ENCODE measurements at places on chromosomes 2 and 18. TPM values are rescaled to one million over a fixed set of nuclear protein-coding genes. Genes with fewer than 3 reads are reported as not detected.
A peak's percentile ranks its signal among the peaks of the same experiment; 100 is the strongest.

DNA sequence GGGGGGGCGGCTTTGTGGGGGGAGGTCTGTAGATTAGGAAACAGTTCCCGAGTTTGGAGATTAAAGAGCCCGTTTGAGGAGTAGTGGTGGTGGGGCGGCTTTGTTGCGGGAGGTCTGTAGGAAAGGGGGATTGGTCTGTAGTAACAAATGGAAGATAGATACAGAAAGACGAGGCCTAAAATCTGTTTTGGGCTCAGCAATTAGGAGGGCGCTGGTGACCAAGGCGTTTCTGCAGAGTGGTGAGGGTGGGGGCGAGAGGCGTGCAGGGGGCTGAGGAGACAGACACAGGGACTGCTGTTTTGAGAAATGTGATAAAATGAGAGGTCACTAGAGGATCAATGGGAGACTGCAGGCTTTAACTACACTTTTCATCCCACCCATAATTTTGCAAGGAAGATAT, 1.6 kb upstream of the ADNP2 start:
- peaks cover 4% of the 10 kb centered on the region for H3K36me3 ChIP-seq
- H3K4me1 ChIP-seq, result peaks cover 12% of the 10 kb centered on the region
- DNase-seq, result no peak
- H3K4me3 ChIP-seq, result no peak overlapping the region
- no peak overlapping the region for H3K27ac ChIP-seq

GRCh38 chr2:70002241-70002899, 40.9 kb upstream of the ASPRV1 start:
- H3K4me3 ChIP-seq, result no peak overlapping the region
- H3K27ac ChIP-seq, result no peak overlapping the region
- H3K36me3 ChIP-seq, result no peaks in the 10 kb centered on the region
- H3K4me1 ChIP-seq, result peaks cover 27% of the 10 kb centered on the region
- DNase-seq, result no peak
- H3K27me3 ChIP-seq, result no peaks in the 10 kb centered on the region

DNA sequence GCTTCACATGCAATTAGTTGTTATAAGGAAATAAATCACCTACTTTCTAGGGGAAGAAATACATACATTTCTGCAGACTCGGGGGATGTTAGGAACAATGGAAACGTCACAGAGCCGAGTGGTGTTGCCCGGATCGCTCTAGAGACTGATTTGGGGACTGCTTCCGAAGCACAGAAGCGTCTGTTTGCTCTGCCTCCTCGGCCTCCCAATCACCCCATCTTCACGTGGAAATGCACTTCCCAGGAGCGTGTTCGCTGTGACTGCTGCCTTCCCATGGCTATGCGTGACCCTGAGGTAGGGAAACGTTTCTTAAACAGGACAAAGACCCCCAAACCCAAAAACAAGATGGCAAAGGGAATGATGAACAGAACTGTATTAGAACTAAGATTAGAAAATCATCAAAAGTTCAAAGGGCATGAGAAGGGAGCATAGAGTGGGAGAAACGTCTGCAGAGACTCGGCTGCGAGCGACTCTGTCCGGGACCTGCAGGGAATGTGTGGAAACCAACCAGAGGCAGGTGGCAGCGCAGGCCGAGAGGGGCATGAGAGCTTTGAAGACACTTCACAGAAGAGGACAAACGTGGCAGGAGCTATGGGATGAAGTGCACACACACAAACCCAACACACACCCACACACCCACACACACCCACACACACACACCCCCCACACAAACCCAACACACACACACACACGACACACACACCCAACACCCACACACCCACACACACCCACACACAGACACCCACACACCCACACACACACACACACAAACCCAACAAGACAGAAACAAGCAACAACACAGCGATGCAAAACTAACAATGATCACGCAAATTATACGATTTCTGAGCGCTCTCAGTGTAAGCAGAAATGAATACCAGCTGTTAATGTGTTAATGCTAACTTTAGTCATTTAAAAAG, 41.3 kb downstream of the RTP5 start:
- H3K36me3 ChIP-seq, result no peaks in the 10 kb centered on the region
- H3K27ac ChIP-seq, result no peak overlapping the region
- peaks cover 80% of the 10 kb centered on the region for H3K27me3 ChIP-seq

DNA sequence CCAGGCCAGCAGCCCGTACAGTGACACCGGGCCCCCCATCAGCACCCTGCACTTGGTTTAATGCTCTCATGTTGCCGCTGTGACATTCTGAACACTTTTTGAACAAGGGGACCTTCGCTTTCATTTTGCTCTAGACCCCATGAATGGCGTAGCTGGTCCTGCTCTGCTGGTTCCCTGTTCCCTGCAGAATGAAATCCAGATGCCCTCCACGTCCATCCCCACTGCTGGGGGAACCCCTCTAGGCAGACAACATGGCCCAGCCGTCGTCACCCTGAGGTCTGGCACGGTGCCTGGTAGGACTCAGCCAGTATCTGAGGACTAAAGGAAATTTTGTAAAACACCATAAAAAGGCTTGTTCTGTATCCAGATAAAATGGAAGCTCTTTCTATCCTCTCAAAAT, 128.6 kb downstream of the KCTD1 start:
- H3K27ac ChIP-seq, result no peak overlapping the region
- H3K4me1 ChIP-seq, result no peaks in the 10 kb centered on the region
- DNase-seq, result no peak

DNA sequence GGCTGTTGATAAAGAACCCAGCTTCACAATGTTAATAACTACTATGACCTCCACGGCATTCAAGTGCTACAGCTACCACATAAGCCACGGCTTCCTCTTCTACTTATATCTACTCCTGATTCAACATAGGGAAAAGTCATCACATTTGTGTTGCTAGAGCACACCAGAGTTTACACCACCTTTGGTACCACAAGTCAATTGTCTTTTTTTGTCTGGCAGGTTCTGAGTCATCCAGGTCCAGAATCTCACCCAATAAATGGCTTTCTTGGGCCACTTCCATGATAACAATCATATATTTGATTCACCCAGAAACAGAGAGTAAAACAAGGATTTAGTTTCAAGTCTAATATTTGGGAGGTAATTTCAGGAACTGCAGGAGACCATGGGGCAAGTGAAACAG, 480.2 kb downstream of the TMX3 start:
- no peak for DNase-seq
- no peaks in the 10 kb centered on the region for H3K36me3 ChIP-seq
- no peaks in the 10 kb centered on the region for H3K4me1 ChIP-seq
- H3K27ac ChIP-seq, result no peak overlapping the region

DNA sequence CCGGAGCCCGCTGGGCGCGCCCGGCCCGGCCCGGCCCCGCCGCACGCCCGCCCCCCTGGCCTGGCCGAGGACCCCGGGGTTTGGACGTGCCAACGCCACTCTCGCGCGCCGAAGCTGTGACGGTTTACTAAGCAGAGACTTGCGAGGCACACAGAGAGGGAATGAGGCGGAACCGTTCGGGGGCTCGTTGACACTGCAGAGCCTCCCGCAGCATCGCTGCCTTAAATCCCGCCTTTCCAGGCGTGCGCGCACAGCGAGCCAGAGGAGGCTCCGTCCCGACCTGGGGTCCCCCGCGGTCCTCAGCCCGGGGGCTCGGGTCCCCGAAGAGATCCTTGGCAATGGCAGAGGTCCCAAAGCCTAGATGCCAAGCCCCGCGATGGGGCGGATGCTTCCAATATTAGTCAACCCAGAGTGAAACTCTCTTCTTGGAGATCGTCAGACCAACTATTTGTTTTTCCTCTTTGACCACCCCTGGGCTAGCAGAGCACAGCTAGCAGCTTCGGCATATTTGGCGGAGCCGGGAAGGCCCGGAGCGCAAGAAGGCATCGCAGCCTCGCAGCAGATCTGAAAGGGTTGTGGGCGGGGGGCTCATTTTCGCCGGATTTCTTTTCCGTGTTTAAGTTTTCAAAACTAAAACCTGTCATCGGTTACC, at the start of gene ZNF385B:
ZNF385B (minus strand) TSS at position 197 of the 652 bp plus-strand sequence.
- H3K27me3 ChIP-seq, result peaks cover 35% of the 10 kb centered on the region
- H3K4me3 ChIP-seq, result peak within 1 kb of the TSS; percentile 53

- no peaks in the 10 kb centered on the region for H3K27me3 ChIP-seq
- no peak overlapping the region for H3K27ac ChIP-seq
- H3K36me3 ChIP-seq, result no peaks in the 10 kb centered on the region
- no peak overlapping the region for H3K4me3 ChIP-seq
- DNase-seq, result no peak
Observed at GRCh38 chr18:28684746-28685355, 507.9 kb upstream of the CDH2 start.

DNA sequence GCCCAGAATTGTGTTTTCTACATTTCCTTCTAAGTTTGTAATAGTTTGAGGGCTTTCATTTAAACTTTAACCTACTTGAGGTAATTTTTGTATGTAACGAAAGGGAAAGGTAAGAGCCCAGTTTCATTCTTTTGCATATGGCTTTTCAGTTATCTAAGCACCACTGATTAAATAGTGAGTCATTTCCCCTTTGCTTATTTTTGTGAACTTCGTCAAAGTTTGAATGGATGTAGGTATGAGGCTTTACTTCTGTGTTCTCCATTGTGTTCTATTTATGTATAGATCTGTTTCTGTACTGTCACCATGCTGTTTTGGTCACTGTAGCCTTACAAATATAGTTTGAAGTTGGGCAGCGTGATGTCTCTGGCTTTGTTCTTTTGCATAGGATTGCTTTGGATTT, 944.8 kb upstream of the CNTNAP5 start:
- no peaks in the 10 kb centered on the region for H3K36me3 ChIP-seq
- H3K4me3 ChIP-seq, result no peak overlapping the region
- DNase-seq, result no peak

- DNase-seq, result no peak
- peaks cover 32% of the 10 kb centered on the region for H3K4me1 ChIP-seq
- H3K27ac ChIP-seq, result no peak overlapping the region
Observed at GRCh38 chr2:85394261-85394681, 15.9 kb downstream of the CAPG start.

DNA sequence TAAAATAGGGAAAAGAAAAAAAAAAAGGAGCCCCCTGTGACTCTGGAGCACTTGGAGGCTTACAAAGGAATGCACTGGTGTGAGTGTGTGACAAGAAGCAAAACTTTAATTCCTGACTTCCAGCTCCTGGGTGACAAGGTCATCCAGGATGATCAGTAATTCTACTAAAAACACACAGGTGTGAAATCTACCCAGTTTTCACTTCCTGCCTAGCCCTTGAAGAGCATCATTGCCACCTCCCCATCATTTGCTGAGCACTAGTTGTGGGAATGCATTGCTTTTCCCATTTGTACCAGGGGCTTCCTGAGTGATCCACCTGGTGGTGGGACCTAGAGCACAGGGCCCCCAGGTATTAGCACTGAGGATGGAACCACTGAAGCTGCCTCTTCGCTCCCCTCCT, 139.7 kb upstream of the RIOK3 start:
- no peak overlapping the region for H3K27ac ChIP-seq
- no peak overlapping the region for H3K4me3 ChIP-seq
- no peak for DNase-seq
- no peaks in the 10 kb centered on the region for H3K36me3 ChIP-seq
- no peaks in the 10 kb centered on the region for H3K27me3 ChIP-seq

DNA sequence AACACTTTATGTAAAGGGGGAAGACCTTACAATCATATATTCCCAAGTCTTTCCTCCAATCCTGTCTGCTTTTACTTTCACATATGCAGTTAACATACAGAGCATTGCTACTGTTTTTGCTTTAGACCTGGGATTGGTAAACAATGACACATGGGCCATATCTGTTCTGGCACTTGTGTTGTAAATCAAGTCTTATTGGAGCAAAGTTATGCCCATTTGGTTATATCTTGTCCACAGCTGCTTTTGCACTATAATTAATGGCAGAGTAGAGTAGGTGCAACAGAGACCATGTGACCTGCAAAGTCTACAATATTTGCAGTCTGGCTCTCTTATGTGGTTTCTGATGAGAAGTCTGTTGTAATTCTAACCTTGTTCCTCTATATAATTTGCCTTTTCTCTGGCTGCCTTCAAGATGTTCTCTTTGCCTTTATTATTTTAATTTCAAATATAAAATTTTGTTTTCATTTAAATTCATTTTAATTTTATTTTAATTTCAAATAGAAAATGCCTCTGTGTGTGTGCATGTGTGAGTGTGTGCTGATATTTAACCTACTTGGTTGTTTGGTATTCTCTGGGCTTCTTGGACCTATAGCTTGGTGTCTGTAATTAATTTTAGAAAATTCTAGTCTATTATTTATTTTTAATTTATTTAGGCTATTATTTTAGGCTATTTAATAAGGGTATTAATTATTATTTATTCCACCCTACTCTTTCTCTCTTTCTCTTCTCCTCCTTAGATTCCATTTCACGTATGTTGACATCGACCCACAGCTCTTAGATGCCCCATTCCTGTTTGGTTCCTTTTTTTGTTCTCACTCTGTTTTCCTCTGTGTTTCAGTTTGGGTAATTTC, 16.8 kb upstream of the LPIN1 start:
- no peak overlapping the region for H3K27ac ChIP-seq
- no peaks in the 10 kb centered on the region for H3K27me3 ChIP-seq
- H3K4me3 ChIP-seq, result no peak overlapping the region

DNA sequence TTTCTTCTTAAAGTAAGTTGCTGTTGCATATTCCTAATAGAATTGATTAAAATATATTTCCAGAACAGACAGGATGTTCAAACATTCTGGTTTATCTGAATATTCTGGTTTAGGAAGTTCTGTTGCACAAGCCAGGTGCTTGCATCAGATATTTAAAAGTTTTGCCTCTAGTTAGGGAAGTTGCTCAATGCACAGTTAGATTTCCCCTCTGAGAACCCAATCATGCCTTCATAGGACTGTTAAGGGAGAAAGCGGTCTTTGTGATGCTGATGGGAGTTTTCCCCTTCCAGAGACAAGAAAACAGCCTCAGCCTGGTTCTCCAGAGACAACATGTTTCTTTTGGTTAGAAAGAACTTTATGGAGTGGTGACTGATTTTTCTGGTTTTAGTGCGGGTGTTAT, 65.6 kb upstream of the REV1 start:
- H3K4me1 ChIP-seq, result no peaks in the 10 kb centered on the region
- H3K27me3 ChIP-seq, result peaks cover 95% of the 10 kb centered on the region
- no peaks in the 10 kb centered on the region for H3K36me3 ChIP-seq

- H3K4me1 ChIP-seq, result no peaks in the 10 kb centered on the region
- DNase-seq, result no peak
- no peak overlapping the region for H3K4me3 ChIP-seq
- no peak overlapping the region for H3K27ac ChIP-seq
- H3K36me3 ChIP-seq, result no peaks in the 10 kb centered on the region
- no peaks in the 10 kb centered on the region for H3K27me3 ChIP-seq
Observed at GRCh38 chr2:147327613-147328012, 517.2 kb upstream of the ACVR2A start.

KLHL30 gene
- 0.80 TPM for total RNA-seq

CTAGE1 gene
- total RNA-seq, result not detected

MRPS5 gene
- 69.4 TPM for total RNA-seq

FSHR gene
- total RNA-seq, result not detected

MRPL33 gene
- 81.9 TPM for total RNA-seq

All from PC-9 (cell line).